ENCODE measurements at places on chromosomes 1 and 21. TPM values are rescaled to one million over a fixed set of nuclear protein-coding genes. Genes with fewer than 3 reads are reported as not detected.
A peak's percentile ranks its signal among the peaks of the same experiment; 100 is the strongest.

Gene TPM3
- 754 TPM for total RNA-seq

DNA sequence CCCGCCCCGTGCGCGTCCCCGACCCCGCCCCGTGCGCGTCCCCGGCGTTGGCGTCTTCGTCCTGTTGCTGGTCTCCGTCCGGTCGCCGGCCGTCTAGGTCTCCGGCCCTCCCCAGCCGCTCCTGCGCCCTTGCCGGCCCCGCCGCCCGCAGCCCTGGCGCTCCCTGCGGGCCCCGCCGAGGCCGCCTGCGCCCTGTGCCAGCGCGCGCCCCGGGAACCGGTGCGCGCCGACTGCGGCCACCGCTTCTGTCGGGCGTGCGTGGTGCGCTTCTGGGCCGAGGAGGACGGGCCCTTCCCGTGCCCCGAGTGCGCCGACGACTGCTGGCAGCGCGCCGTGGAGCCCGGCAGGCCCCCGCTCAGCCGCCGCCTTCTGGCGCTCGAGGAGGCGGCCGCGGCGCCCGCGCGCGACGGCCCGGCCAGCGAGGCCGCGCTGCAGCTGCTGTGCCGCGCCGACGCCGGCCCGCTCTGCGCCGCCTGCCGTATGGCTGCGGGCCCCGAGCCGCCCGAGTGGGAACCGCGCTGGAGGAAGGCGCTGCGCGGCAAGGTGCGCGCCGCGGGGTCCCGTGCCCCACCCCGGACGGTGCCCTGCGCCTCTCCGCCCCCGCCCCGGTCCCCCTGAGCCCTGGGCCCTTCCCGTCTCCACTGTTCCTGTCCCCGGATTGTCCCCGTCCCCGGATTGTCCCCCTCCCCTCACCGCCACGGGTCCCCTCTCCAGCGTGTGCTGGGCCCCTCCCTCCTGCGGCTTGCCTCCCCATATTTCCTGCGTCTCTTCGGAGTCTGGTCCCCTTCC lies at the start of gene RNF187:
Gene RNF187 (plus strand): TSS at position 47 of the 789 bp plus-strand sequence.
- peak; percentile 81 for DNase-seq

DNA sequence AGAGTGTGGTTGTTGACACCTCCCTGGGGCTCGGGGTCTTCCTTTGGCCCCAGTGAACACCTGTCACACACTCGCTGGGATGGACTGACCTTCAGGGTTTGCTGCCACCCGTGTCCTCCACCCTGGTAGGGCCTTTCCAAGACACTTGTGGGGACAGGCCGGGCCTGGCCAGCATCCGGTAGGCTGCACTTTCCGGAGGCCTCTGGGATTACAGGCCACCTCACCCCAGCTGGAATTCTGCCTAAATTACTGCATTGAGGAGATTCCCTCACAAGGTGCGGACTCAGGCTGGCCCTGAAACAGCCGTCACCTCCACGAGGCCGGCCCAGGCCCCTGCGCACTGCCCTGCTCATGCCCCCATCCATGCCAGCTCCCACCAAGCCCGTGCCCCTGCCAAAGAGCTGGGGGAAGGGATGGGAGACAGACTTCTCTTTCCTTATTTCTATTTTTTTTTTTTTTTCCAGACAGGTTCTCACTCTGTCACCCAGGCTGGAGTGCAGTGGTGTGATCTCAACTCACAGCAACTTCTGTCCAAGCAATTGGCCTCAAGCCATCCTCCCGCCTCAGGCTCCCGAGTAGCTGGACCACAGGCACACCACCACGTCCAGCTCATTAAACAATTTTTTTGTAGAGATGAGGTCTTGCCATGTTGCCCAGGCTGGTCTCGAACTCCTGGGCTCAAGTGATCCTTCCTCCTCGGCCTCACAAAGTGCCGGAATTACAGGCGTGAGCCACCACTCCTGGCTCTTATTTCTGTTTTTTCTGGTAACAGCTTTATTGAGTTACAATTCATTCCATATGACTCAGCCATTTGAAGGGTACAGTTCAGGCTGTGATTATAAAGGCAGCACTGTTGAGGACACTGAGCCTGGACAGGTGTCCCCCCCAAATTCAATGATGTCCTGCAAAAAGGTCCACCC lies 11.3 kb downstream of the CSTB start:
- no peak for DNase-seq

GRCh38 chr1:33426916-33427315 lies 4.0 kb downstream of the PHC2 start:
- no peak for DNase-seq

DNA sequence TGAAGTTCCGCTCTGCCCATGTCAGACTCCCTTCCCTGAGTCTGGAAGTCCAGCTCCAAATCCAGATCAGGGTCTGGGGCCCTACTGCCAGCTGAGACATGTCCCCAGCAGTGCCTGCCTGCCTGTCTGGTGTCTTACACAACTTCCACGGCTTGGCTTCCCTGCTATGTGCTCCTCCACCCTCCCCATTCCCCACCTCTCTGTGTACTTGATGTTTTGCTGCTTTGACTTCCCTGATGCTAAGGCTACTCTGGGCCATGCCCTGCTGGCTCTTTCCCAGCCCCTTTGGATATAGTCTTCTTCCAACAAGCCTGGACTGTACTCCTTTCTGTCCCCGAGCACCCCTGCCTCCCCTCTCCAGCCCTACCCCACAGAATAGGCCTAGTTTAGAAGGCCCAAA lies 7.3 kb downstream of the GJA5 start:
- DNase-seq, result no peak
